ENCODE measurements at places on chromosomes 1 and 21.

GRCh38 chr21:35491114-35491513, 442.0 kb upstream of the RUNX1 start:
- peak; percentile 24 for DNase-seq

DNA sequence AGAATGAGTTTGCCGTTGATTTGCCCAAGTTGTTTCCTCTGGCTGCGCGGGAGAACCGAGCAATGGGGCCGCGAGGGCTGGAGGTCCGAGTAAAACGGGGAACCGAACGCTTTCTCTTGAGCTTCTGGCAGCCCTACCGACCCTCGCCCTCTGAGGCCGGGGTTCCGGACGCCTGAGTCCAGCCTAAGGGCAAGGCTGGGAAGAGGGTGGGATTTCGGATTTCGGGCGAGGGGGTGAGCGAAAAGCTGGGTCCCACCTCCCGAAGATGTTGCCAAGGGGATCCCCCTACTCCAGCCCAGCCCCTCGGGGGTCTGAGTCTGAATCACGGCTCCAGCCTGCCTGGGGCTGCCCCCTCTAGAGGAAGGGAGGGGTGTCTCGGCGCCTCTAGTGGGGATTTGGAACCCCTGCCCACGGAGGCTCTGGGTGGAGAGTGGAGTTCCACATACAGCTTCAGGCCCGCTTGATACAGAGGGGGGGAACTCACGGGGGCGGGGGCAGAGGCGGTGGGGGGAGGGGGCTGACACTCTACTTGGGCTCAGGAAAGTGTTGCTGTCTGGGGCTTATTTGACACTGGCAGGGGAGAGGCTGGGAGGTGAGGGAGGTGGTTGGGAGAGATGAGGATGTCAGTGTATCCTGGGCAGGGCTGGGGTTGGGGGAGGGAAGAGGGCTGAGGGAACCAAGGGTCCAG, 617 bp downstream of the KIRREL1 start:
- DNase-seq: peak; percentile 56

- peak; percentile 60 for DNase-seq
Observed at GRCh38 chr1:68442822-68443556, 6.8 kb downstream of the RPE65 start.

- DNase-seq: peak; percentile 28
Observed at GRCh38 chr1:25148673-25149300, 83.5 kb downstream of the SYF2 start.

DNA sequence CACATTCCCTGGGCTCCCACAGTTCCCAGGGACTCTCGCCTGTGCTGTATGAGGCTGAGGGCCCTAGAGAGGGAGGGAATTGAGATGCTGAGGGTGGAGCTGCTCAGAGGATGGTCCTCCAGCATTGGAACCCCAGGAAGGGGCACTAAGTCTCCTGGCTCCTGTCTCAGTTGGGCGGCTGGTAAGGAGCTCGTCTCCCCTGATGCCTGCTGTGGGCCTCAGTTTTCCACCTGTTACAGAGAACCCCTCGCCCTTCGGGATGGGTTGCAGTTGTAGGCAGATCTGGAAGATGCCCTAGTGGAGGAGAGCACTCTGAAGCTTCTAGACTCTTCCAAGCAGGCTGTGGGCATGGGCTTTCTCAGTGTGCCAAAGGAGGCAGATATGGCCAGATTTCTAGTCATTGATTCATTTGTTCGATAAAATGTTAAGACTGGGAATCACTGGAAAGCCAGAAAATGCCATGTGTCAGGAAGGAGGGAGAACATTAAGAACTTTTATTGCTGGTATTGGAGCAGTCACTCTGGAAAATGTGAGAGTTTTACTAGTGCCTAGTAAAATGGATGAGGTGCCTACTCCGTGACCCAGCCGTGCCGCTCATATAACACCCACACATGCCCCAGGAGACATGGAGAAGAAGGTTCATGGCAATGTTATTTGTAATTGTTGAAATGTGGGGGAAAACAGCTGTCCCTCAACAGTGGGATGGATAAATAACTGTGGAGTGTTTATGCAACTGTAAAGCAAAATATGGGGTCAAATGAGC, 828 bp upstream of the MYBPH start:
- DNase-seq: no peak

- no peak for DNase-seq
Observed at GRCh38 chr1:76106251-76106650, 31.7 kb downstream of the ST6GALNAC3 start.

- no peak for DNase-seq
Observed at GRCh38 chr21:22711636-22712035, 1713.4 kb downstream of the NCAM2 start.

DNA sequence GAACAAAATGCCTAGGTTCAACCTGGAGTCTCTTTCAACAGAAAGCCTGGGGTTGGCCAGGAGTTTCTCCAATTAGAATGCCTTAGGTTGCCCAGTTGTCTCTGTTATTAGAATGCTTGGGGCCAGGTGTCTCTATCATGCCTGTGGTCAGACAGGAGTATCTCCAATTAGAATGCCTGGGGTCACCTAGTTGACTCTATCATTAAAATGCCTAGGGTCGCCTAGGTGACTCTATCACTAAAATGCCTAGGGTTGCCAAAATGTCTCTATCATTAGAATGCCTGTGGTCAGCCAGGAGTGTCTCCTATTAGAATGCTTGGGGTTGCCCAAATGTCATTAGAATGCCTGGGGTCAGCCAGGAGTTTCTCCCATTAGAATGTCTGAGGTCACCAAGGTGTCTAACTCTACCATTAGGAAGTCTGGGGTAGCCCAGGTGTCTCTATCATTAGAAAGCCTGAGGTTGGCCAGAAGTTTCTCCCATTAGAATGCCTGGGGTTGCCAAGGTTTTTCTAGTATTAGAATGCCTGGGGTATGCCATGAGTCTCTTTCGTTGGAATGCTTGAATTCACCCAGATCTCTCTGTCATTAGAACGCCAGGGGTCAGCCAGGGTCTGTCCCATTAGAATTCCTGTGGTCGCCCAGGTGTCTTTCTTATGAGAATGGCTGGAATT, 57.9 kb downstream of the RNF187 start:
- DNase-seq: no peak

DNA sequence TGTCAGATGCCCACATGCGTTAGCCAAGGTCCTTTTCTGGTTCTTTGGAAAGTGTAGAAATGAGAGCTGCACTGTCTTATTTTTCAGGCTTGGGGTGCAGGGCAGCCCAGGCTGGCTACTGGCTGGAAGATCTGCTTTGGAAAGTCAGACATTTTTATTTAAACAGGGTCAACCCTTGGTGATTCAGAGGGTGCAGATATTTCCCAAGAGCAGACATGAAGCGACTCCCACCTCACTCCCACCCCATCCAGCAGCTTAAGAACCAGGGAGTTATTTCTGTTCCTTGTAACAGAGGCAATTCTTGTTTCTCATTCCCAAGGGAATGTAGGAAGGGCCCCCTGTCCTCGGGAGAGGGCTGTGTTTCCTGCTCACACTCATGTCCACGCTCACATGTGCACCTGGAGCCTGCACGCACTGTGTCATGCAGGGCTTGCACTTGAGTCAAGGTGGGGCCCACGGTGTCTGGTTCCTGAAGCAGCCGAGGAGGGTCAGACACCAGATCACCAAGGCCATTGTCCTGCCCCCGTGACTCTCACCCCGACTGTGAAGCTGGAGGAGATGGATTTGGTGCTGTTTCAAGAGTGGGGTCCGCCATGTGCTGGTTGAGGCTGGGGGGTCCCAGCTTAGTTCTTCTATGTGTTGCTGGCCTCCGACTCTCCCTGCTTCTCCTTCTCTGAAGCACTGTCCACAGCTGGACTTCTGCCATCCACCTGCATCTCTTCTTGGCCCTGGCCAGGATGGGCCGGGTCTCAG, 992 bp downstream of the S100A7A start:
- DNase-seq: no peak

GRCh38 chr1:12314333-12314903, 84.6 kb downstream of the VPS13D start:
- DNase-seq: no peak

DNA sequence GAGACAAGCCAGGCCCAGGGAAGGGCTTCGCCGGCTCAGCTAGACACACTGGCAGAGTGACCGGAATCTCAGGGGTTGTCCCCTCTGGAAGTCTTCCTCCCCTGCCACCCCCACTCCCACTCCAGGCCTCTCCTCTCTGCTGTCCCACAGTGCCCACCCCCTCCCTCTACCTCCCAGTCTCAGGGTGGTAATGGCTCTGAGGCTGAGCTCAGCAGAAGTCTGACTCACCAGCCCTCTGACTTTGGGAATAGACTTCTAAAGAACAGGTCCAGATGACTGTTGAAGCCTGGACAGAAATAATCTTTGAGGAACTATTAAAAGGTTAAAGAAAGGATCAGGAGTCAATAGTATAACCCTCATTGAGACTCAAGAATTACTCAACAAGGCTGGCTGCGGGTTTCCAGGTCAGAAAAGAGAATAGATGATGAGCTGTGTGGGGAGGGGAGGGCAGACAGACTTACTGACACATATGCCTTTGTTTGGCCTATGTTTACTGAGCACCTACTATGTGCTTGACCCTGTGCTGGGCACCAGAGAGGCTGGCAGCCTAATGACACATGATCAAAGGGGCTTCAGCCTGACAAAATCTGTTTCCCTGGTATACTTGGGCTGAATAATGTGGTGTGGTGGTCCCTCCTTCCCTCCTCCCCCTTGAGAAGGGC, 8.2 kb downstream of the HCRTR1 start:
- no peak for DNase-seq

- no peak for DNase-seq
Observed at GRCh38 chr1:8687538-8687937, 129.9 kb downstream of the RERE start.

DNA sequence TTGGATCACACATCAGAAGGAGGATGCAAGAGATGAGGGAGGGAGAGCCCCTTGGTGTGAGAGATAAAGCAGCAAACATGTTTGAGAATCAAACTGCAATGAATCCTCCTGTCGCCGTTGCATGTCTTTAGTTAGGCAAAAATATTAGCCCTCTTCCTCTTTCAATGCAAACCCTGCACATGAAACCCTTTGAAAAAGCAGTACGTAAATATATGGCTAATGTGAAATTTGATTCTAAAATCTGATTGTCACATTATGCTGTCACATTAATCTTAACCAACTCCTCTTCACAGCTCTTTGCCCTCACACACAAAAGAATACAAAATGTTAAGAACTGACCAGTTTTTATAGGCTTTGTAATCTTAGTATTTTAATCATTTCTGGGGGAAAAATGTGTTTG, 63.4 kb downstream of the WDR64 start:
- no peak for DNase-seq

GRCh38 chr1:200714504-200715187, 24.0 kb upstream of the CAMSAP2 start:
- DNase-seq: no peak

- DNase-seq: peak; percentile 57
Observed at GRCh38 chr21:34670220-34670961, 1.6 kb downstream of the CLIC6 start.

DNA sequence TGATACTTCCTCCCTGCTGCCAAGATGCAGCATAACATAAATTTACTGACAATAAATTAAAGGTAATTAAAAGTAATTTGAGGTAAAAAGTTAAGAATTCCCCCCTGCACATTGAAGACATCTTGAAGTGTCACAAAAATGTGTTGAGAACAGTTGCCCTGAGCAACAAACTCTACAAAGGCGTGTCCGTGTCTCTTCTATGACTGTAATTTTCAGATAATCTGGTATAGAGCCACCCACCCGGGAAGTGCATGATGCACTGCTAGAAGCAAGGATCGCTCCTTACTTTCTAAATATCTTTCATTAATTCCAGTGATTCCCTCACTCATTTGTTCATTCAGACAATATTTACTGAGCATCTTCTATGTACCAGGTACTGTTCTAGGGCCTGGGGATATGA, 11.0 kb upstream of the CASQ1 start:
- no peak for DNase-seq

DNA sequence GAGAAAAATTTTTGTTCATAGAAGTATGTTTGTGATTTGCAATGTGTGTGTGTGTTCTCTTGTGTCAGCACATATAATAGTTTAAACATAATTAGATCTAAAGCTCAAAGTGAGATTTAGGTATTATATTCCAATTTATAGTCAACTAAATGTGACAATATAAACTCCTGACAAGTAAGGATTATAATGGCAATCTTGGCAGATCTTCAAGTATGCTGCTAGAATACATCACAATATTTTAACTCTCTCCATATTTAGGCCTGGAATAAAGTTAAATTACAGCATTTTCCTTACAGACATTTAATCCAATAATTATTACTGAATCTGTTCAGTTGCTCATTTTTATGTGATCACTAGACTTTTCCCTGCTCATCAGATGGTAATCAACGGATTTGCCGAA, 65.8 kb downstream of the LYPLAL1 start:
- DNase-seq: no peak

DNA sequence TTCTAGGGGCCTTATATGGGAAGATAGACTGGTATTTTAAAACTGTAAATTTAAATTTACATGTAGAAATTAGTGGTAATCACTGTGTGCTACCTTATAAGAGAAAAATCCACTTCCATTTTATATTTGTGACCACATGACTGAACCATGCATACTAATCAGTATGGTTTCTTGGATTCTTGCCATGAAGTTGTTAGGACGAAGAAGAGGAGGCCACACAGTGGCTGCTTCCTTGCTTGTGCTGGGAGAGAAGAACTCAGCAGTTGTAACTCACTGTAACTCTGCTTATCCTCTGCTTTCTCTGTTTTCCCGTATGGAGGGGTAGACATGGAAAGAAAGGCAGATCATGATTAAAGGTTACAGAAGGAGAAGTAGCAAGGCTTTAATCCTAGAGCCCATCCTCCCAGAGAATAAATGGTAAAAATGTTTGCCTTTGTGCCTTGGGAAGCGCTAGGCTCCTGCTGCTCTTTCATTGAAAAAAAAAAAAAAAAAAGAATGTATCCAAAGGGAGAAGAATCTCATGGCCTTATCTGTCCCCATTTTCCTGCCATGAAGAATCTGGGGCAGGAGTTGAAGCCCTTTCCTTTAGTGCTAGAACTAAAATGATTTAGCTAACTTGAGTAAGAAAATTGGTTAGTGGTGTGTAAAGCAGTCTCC, 32.4 kb downstream of the KCTD3 start:
- DNase-seq: peak; percentile 18
